ENCODE measurements at places on chromosomes 5 and 9.

GRCh38 chr5:77642738-77643653 is 4.5 kb upstream of the OTP start:
- DNase-seq, result peak; percentile 42

DNA sequence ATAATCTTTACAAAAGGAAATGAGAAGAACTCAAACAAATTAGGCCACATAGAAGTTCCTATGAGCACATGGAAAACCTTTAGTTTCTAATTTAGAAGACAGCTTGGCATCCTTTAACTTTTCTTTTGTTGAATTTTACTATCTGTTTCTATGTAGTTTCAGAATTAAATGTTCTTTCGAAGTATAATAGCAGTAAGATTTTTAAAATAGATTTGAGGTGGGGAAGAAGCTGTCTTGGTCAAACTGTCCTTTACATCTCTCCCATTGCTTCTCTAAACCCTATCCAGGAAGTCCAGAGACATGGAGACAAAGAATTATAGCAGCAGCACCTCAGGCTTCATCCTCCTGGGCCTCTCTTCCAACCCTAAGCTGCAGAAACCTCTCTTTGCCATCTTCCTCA is at the start of gene OR1L4:
Gene OR1L4 (plus strand): TSS at position 301 of the 400 bp plus-strand sequence. CDS start 0 bp downstream, at position 301.
- DNase-seq, result no peak

- DNase-seq, result no peak
Observed at GRCh38 chr5:82129723-82130285, 148.3 kb downstream of the RPS23 start.

DNA sequence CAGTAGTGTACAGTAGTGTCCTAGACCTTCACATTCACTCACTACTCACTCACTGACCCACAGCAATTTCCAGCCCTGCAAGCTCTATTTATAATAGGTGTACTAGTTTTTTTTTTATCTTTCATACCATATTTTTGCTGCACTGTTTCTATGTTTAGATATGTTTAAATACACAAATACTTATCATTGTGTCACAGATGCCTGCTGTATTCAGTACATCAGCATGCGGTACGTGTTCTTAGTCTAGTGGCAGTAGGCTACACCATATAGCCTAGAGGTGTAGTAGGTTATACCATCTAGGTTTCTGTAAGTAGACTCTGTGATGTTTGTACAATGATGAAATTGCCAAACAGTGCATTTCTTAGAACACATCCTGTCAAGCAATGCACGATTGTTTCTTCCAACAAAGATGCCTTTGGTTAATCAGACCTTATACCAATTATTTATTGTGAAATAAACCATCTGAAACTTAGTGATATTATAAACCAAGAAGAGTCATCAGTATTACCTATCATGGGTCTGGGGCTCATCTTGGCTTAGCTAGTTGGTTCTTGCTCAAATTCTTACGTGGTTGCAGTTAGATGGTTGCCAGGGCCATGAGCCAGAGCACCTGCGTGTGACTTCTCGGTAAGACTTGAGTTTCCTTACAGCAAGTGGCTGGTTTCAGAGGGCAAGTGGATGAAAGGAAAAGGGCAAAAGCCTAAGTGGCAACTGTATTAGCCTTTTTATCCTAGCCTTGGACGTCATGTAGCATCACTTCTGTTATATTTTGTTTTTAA is 41.1 kb downstream of the ERBIN start:
- no peak for DNase-seq

DNA sequence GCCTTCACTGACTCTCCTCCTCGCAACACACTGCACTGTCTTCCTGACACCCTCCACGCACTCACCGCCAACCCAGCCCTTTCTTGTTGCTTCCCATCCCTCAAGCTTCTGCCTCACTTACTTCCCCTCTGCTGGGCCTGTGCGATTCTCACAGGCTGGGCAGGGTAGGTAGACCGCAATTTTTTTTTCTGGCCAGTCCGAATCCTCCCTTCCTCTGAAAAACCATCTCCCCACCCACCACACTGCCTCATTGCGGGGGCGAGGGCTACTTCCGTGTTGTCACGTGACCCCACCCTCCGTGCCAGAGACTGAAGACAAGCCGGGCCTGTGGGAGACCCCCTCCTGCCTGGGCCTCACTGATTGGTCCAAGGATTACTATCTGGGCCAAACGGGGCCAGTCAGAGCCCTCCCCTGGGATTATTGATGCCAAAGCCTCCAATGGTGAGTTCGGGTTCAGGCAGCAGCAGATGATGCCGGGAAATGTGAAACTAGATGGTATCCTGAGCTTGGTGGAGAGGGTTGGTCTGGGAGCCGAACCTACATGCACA is 73.1 kb downstream of the STK10 start:
- DNase-seq, result peak; percentile 84

DNA sequence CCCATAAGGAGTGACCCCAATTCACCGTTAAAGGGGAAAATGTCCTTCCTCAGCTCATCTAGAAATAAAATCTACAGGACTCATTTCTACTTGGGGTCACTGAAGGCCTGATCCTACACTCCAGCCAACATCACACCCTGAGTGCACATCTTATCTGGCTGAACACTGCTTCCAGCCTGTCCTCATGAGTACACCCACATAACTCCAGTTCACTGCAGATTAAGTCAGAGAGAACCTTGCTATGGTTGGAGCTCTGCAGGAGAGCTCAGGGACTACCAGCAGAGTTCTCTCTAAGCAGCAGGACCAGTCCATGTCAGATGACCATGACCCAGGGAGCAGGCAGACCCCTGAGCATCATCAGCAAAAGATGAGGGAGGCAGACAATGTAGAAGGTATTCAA is 126.9 kb upstream of the MAP3K1 start:
- DNase-seq, result no peak

DNA sequence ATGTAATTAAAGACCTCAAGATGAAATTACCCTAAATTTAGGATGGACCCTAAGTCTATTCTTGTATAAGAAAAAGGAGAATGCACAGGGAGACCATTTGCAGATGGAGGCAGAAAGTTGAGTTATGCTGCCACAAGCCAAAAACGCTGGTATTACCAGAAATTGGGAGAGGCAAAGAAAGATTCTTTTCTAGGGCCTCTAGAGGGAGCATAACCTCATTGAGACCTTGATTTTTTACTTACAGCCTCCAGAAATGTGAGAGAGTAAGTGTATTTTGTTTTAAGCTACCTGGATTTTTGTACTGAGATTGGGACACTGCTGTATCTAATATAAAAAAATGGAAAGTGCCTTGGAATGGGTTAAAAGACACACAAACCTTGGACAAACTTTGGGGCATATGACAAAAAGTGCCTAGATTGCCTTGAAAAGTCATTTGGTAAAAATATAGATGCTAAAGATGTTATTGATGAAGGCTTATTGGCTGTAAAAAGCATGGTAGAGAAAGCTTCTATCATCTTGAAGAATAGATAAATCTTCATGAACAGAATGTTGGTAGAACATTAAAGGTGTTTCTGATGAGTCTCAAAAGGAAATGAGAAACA is 174.7 kb upstream of the PRDM9 start:
- DNase-seq, result no peak

DNA sequence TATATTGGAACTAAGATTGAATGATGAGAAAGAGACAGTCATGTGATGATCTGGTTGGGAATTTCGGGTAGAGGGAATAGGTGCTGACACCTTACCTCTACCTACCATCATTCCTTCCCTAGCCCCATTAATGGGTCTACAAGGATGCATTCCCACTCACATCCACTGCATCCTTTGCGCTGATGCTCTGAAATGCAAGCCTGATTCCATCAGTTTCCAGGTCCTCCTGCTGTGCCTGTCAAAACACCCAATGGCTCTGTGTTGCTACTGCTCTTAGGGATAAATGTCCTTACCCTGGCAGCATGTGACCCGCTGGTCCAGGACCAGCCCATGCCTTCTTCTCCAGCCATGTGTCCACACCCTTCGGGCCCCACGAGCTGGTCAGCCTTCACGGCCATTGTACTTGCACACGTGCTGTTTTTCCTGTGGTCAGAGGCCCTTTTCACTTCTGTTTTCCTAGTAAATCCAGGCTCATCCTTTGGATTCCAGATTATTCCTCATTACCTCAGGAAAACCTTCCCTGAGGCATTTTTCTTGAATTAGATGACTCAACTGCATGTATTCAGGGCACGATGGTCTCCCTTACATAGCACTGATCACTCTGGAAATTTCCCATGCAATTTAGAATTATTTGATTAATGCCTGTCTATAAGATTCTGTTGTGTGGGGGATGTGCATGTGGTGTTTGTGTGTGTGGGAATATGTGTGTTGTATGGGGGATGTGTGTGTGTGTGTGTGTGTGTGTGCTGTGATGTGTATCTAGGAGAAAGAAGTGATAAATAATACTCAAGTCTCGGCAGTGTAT is 185.0 kb downstream of the DIRAS2 start:
- DNase-seq, result no peak

DNA sequence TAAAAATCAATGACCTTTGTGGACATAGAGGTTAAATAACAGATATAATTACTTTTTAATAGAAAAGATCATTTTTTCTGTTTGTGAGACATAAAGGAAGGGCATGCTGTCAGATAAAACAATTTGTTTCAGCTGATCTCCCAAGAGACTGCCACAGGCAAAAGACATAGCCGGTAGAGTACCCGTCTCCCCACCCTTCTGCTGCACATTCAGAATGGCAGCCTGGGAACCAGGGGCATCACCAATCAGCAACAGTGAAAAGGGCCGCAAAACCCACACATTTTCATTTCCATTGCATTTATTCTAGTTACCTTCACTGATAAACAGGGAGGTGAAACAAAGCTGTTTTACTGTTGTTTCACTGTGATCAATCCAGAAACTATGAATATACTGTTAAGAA is 357.7 kb downstream of the ARRDC3 start:
- DNase-seq, result no peak

- DNase-seq, result no peak
Observed at GRCh38 chr9:122031776-122032175, 61.3 kb downstream of the TTLL11 start.

DNA sequence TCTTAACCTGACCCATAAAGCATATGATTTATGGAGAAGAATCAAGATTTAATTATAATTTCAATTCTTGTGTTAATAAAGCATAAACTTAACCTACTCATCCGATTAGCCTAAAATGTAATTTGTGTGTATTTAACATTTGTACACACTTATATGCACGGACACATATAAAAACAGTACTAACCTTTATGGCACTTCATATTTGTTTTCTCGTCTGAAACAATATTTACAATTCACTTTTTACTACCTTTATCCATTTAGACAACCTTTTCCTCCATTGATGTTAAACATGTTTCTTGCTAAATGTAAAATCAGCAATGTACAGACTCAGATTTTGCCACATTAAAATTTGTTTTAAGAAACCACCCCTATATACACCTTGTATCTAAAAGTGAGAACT is 22.8 kb downstream of the MEGF10 start:
- no peak for DNase-seq

GRCh38 chr5:169557838-169558237 is 25.7 kb upstream of the SPDL1 start:
- DNase-seq, result no peak

DNA sequence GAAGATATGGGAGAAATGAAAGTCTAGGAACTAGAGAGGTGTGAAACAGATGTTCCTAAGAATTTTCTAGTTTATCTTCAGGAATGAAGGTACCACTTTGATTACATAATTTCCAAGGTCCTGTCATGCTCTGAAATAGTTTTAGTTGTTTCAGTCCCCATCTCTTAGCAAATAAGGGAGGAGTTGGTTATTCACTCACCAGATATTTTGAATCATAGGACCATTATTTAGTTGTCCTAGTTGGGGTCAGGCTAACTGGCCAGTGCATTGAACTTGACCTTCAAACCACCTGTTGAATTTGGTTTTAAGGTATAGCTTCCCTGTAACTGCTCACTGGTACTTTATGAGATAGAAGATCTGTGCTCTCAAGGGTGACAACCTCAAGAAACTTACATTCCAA is 53.9 kb upstream of the TNFAIP8 start:
- DNase-seq, result no peak

GRCh38 chr9:135739271-135740220 is 37.6 kb downstream of the KCNT1 start:
- no peak for DNase-seq

DNA sequence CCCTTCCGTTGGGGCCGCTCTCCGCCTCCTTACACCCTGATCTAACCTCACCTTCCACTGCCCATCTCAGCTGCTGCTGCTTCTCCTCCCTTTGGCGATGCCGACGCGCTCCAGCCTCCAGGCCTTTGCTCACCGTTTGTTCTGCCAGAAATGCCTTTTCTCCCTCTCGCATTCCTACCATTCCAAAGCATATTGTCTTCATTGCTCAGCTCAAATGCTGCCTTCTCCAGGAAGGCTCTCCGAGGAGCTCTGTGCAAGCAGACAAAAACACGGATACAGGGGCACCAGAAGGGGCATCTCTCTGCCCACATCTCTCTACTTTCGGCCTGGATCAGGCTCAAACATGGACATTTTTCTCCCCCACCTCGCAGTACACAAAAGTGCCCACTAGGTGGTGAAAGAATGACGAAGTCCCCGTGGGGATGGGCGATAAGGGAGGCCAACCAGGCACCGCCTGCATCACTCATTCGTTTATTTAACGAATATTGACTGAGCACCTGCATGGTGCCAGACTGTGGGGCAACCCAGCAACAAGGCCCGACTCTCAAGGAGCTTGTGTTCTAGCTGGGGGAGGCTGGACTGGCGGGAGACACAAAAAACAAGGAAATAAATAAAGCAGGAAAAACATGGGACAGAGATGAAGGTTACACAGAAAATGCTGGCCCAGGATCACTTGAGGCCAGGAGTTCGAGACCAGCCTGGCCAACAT is 7.3 kb upstream of the GRHPR start:
- peak; percentile 81 for DNase-seq

- DNase-seq, result no peak
Observed at GRCh38 chr5:116571568-116572349, 2.9 kb downstream of the SEMA6A start.

GRCh38 chr5:122757285-122757684 is 17.6 kb upstream of the SNX2 start:
- DNase-seq, result no peak

- peak; percentile 24 for DNase-seq
Observed at GRCh38 chr9:35311891-35312639, 150.3 kb downstream of the UNC13B start.

DNA sequence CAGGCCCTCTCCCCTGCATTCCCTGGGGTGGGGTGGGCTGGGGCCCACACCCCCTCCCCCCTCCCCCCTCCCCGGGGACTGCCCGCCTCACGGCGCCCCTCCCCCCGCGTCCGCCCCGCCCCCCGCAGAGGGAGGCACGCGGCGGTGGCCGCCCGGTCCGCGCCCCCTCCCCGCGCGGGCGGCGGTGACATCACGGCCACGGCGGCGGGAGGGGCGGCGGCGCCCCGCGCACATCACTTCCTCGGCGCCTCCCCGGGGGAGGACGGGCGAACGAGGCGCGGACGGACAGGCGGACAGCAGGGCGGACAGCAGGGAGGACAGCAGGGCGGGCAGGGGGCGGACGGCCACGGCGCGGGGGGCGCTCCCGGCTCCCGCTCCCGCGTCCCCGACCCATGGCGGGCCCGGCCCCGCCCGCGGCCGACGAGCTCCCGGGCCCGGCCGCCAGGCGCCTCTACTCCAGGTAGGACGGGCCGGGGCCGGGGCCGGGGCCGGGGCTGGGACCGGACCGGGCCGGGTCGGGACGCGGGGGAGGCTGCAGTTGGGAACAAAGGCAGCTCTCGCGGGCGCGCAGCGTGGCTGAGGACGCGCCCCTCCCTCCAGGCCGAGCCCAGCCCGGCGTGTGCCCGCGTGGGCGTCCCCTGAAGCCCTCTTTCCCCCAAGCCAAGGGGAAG is at the start of gene GPSM1:
Gene GPSM1 (plus strand): TSS at position 236 of the 671 bp plus-strand sequence. CDS start 157 bp downstream, at position 393.
- DNase-seq, result peak; percentile 91
